ENCODE measurements at places on chromosomes 12 and 14.
A peak's percentile ranks its signal among the peaks of the same experiment; 100 is the strongest.

- H3K36me3 ChIP-seq = no peaks in the 10 kb centered on the region
- H3K27ac ChIP-seq = no peak overlapping the region
- no peaks in the 10 kb centered on the region for H3K4me1 ChIP-seq
- peak; percentile 52 for DNase-seq
Observed at GRCh38 chr12:84502907-84503787, 409.5 kb downstream of the SLC6A15 start.

DNA sequence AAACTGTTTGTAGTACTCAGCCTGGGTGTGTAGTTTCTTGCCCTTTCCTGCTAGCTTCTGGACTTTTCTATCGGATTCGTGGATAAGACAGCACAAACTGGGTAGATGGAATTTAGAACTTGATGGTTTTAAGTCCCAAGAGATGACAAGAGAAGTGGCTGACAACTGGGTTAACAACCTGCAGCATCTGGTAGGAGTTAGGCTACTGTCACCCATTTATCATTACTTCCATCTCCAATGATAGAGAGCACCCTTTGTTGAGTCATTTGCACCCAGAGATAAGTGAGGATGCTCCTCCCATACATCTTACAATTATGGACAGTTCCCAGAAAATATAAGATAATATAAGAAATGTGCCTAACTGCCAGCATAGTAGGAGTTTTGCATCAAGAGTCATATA, 50.2 kb upstream of the FLRT2 start:
- no peaks in the 10 kb centered on the region for H3K27me3 ChIP-seq
- no peaks in the 10 kb centered on the region for H3K4me1 ChIP-seq
- H3K27ac ChIP-seq = no peak overlapping the region
- H3K4me3 ChIP-seq = no peak overlapping the region

DNA sequence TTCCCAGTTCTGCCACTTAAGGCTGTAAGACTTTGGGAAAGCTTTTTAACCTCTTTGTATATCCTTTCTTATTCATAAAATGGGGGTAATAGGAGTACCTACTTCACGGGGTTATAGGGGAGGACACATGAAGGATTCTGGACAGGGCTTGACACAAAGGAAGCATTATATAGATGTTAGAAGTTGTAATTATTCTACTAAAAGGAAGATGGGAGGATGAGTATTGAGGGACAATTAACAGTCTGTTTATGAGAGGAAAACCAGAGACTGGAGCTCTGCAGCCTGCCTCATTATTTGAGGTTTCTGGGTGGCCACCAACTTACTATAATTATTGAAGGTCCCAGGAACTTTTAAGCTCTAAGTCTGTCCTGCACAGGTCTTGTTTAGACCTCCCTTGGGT, 34.0 kb downstream of the PELI2 start:
- H3K27me3 ChIP-seq = no peaks in the 10 kb centered on the region
- DNase-seq = no peak
- no peak overlapping the region for H3K4me3 ChIP-seq

GRCh38 chr12:75389706-75390105, 1.2 kb upstream of the GLIPR1L2 start:
- H3K4me3 ChIP-seq = no peak overlapping the region
- H3K4me1 ChIP-seq = no peaks in the 10 kb centered on the region
- H3K27ac ChIP-seq = no peak overlapping the region
- no peaks in the 10 kb centered on the region for H3K27me3 ChIP-seq
- no peak for DNase-seq

GRCh38 chr14:32588448-32589320, 259.6 kb downstream of the AKAP6 start:
- H3K27ac ChIP-seq = no peak overlapping the region
- no peaks in the 10 kb centered on the region for H3K36me3 ChIP-seq
- H3K4me1 ChIP-seq = no peaks in the 10 kb centered on the region
- H3K4me3 ChIP-seq = no peak overlapping the region

DNA sequence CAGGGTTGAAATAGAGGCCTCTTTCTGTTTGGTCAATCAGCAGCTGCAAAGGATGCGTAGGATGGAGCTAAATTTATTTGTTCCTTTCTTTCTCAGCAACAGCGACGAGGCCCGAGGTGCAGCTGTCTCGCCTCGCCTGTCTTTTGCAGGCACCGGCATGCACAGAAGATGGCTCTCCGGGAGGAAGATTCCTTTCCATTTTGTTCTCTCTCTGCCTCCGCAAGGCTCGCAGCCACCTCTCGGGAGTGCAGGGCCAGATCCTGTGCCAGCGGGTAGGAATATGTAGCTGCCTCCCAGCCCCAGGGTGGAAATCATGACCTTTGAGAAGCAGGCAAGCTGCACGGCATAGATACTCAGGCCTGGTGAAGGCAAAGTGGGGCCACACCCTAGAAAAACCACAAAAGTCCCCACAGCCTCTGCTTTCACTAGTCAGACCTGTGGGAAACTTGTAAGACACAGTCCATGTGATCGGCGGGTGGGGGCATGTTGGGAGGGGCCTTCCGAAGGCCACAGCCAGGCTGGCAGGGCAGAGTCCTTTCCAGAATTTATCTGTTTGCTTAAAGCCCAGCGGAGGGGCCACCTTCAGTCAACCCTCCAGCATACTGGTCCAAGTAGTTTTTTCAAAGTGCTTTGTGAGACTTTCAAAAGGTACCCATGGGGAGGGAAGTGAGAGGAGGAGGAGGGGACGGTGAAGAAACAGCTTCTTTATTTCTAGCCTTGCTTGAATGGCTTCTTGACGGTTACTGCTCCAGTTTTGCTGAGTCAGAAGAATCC, at the start of gene MAP1LC3B2:
TSS of gene MAP1LC3B2 (plus strand) at position 220 of the 774 bp plus-strand sequence. CDS start 16,562 bp downstream, outside the sequence.
- H3K36me3 ChIP-seq = no peaks in the 10 kb centered on the region
- H3K4me3 ChIP-seq = no peak within 1 kb of the TSS
- no peaks in the 10 kb centered on the region for H3K4me1 ChIP-seq
- peak within 1 kb of the TSS; percentile 80 for H3K27ac ChIP-seq

GRCh38 chr14:99522457-99522891, 41.3 kb downstream of the CCNK start:
- no peak for DNase-seq
- no peaks in the 10 kb centered on the region for H3K27me3 ChIP-seq
- peak overlapping the region; percentile 73 for H3K27ac ChIP-seq
- no peak overlapping the region for H3K4me3 ChIP-seq
- no peaks in the 10 kb centered on the region for H3K36me3 ChIP-seq

DNA sequence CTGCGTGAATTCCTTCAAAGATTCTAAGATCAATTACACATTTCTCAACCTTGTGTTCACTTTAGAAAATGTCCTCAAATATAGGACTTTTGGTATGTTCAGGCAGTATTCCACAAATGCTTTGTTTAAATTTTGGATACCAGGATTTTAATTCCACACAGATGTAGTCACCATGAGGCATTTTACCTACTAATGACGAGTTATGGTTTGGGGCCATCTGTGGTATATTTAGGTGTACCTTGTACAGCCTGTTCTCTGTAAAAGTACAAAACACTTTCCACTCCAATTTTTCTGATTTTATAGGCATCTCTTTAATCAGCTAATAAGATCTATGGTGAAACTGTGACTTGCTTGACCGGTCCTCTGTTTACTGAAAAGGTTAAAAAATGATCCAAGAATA, 275.7 kb upstream of the PRICKLE1 start:
- no peak for DNase-seq
- H3K27me3 ChIP-seq = no peaks in the 10 kb centered on the region
- H3K4me3 ChIP-seq = no peak overlapping the region
- H3K27ac ChIP-seq = no peak overlapping the region

DNA sequence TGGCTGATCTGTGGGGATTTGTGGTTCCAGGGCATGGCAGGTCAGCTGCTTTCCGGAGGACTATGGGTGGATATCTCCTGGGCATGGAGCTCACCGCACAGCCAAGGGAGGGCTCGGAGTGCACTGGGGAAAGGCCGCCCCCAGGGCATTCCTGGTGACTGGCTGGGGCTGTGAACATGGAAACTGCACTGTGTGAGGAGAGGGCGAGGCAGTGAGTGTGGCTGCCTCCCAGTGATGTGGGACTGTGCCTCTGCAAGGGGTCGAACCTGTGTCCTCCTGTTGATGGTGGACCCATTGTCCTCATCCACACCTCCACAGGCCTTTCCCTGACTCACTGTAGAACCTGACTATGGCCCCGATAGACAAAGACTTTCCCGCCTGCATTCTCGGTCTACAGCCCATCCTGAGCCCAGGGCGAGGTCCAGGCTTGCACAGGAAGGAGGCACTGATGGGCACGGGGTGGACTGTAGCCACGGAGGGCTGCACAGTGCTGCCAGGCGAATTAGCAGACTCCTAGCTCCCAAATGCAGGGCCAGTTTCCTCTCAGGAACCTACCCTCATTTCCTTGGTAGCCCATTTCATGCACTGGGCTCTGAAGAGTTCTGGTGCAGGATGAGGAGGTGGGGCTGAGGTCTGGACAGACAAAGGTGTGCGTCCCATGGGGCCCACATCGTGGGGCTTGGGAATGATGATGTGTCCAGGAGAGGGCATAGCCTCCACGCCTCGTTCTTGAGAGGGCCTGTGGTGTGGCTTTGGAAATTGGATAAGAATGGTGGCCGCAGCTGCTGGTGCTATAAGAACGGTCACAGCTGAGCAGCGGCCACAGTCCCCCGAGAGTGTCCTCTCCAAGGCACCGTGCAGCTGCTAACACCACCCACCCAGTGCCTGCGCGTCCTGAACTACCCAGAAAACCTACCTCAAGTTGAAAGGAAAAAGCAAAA, 415.1 kb downstream of the TMEM121 start:
- H3K4me3 ChIP-seq = peak overlapping the region; percentile 20
- no peaks in the 10 kb centered on the region for H3K4me1 ChIP-seq
- no peak overlapping the region for H3K27ac ChIP-seq
- DNase-seq = no peak

GRCh38 chr14:103718572-103718971, 3.0 kb downstream of the ZFYVE21 start:
- H3K27me3 ChIP-seq = no peaks in the 10 kb centered on the region
- H3K4me1 ChIP-seq = peaks cover 22% of the 10 kb centered on the region
- no peak overlapping the region for H3K4me3 ChIP-seq
- DNase-seq = no peak
- H3K27ac ChIP-seq = no peak overlapping the region

GRCh38 chr12:52832985-52833905, 866 bp downstream of the KRT79 start:
- H3K27me3 ChIP-seq = peaks cover 6% of the 10 kb centered on the region
- H3K27ac ChIP-seq = no peak overlapping the region
- H3K4me3 ChIP-seq = no peak overlapping the region

DNA sequence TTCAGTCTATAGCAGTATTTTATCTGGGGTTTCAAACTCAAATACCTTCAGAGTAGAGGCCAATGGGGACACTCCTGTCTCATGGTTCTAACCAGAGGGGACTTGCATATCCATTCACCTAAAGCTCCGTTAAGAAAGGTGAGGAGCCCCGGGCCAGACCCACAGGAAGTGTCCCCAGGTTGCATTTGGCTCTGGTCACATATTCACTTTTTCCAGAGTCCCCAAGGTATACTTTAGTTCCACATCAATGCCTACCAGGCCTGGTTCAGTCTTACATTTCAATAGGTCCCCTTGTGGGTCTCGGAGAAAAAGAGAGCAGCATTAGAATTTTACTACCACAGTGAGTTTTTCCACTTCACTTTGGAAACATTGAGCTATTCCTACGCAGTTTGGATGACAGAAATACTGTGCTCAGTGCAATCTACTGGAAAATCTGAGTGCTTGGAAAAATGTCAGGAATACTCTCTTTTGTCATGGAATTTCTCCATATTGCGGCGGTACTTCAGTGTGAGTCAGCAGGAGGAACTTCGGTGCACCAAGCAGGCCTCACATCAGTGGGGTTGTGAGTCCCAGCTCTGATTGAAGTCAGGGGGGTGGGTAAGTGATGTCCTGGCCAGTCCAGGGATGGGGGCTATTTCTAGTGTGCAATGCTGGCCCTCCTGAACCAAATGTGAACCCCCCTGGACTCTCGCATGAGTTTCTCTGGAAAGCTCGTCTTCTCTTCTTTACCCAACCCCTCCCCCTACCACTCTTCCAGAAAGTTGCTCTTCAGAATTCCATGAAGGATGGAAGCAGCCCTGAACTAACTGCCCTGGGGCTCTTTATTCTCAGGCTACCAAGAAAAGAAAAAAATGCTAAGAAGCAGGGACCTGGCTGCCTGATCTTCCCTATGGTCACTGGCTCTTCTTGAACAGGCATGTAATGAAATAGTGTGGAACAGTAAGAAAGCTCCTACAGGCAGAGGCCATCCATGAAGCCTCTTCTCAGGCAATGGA, 184.7 kb downstream of the PRKCH start:
- DNase-seq = no peak
- no peaks in the 10 kb centered on the region for H3K4me1 ChIP-seq
- no peaks in the 10 kb centered on the region for H3K36me3 ChIP-seq

DNA sequence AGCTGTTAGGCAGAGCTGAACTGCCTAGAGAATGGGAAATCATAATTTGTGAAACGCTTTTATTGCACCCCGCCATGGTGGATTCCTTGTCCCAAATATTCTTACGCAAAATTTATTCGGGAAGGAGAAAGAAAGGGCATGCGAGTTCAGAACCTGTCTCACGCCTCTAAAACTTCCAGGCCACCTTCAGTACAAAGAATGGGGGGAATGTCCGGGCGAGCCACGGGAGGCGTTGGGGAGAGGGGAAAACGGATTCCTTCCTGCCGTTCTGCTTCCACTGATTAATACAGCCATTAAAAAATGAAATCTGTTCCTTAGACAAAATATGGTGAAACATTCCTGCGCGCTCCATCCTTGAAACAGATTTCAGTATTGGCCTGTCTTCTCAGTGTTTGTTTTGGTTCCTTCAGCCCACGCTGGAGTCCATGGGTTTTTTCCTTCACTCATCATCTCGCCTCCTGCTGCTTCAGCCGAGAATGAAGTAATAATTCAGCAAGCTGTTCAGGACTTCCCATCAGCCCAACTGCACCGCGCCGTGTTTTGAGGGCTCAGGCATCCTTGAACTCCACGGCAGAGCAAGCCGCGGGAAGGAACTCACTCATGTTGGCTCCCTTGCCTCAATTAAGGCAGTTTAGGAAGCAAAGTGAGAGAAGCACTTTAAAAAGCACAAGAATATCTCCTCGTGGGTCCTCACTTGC, 47.7 kb upstream of the CDKN3 start:
- no peaks in the 10 kb centered on the region for H3K36me3 ChIP-seq
- H3K27ac ChIP-seq = no peak overlapping the region
- peaks cover 9% of the 10 kb centered on the region for H3K4me1 ChIP-seq
- H3K4me3 ChIP-seq = no peak overlapping the region

GRCh38 chr14:41235466-41235865, 371.2 kb upstream of the LRFN5 start:
- H3K36me3 ChIP-seq = no peaks in the 10 kb centered on the region
- no peak overlapping the region for H3K4me3 ChIP-seq
- no peak overlapping the region for H3K27ac ChIP-seq
- no peaks in the 10 kb centered on the region for H3K27me3 ChIP-seq

DNA sequence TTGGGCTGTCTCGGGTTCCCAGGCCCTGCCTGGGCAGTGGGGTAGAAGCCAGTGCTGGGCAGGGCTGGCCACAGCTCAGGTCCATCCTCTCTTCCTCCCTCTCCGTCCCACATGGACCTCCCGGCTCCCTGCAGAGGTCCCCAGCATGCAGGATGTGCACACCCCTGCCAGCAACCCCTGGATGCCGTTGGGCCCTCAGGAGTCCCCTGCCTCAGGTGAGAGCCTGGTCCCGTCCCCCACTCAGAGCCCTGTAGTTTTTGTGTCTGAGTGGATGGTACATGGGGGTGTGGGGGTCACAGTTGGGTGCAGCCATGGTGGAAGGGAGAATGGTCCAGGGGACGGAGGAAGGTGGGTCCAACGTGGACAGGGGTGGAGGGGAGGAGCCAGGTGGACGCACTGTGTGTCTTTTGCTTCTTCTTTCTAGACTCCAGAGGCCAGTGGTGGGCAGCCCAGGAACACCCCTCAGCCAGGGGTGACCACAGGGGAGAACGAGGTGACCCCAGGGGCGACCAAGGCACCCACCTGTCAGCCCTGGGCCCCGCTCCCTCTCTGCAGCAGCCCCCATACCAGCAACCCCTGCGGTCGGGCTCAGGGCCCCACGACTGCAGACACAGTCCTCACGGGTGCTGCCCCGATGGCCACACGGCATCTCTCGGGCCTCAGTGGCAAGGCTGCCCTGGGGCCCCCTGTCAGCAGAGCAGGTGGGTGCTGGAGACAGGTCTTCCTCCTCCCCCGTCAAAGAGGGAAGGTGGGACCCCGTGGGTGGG, 21.7 kb downstream of the PAPLN start:
- H3K27ac ChIP-seq = no peak overlapping the region
- no peaks in the 10 kb centered on the region for H3K36me3 ChIP-seq
- DNase-seq = no peak
